Mucosa of descending colon (tissue), 3 donors: ENCODE measurements at places on chromosomes 7 and 10. TPM values are rescaled to one million over a fixed set of nuclear protein-coding genes. Genes with fewer than 3 reads are reported as not detected.

The CXCL12 gene
- total RNA-seq: 51.3 TPM

GRCh38 chr10:78520737-78521430, 487.2 kb downstream of the RPS24 start:
- no peak for DNase-seq

- DNase-seq: no peak
Measured at GRCh38 chr7:106329408-106329807, 44.6 kb upstream of the NAMPT start.

DNA sequence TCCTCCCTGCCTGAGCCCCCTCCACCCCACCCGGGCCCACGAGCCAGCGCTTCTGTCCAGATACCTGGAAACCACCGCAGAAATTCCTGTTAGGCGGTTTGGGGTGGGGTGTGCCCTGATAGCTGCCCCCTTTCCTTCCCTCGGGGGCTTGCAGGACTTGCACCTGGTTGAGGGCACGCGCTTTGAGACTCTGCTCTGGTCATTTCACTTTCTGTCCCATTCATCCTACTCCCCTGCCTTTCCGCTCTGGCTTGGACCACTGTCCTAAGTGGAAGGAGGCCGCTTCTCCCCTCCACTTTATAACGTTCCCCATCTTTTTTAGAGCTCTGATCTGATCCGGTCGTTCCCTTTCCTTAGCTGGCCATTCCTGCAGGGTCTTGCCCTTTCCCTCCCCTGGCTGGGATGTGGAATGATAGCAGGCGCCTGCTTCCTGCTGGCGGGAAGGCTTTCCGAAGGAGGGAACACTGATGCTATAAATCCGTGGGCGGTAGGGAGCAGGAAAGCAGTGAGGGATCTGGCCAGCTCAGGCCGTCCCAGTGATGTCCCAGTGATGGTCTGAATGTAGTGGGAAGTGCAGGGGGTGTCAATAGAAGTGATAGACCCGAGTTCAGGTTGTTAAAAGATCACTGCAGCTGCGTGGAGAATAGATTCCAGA, 852 bp upstream of the PRKAR1B start:
- DNase-seq: no peak

- DNase-seq: no peak
Measured at GRCh38 chr10:18664841-18665478, 5.7 kb downstream of the ARL5B start.

DNA sequence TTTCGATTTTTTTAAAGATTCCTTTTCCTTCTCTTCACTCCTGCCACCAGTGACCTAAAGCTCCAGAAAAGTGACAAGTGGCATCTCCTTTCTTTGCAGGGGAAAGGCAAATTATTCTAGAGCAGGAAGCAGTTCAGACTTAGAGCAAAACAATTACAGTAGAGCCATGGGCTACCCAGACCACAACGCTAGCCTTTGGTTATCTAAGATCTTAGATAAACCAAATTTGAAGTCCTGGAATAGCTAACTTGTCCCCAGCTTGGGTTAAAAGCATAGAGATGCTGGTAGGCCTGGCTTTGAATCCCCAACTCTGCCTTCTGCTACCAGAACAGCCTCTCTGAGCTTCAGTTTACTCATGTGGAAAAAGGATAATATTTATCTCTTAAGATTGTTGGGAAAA, 38.4 kb downstream of the LGI1 start:
- DNase-seq: no peak
